ENCODE measurements at places on chromosomes 4 and X.

DNA sequence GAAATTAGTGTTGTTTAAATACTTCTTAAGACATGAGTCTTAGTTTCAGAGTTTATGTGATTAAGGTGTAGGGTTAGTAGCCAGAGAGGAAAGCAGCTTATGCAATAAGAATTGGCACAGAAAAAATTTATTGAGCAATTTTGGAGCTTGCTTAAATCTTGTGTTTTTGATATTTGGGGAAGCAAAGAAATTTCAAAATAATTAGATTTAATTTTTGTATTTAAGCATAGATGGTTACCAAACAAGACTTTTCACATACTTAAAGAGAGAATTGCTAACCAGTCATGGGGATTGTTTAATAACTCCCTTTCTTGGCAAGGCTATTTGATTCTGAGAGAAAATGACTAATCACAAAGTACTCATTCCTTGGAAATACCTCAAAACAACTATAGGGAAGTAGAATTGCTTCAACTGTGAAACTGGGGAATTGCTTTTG lies 202.0 kb upstream of the GRID2 start:
- no peak for DNase-seq

- DNase-seq = no peak
Observed at GRCh38 chr4:128832243-128832625, 22.7 kb downstream of the JADE1 start.

DNA sequence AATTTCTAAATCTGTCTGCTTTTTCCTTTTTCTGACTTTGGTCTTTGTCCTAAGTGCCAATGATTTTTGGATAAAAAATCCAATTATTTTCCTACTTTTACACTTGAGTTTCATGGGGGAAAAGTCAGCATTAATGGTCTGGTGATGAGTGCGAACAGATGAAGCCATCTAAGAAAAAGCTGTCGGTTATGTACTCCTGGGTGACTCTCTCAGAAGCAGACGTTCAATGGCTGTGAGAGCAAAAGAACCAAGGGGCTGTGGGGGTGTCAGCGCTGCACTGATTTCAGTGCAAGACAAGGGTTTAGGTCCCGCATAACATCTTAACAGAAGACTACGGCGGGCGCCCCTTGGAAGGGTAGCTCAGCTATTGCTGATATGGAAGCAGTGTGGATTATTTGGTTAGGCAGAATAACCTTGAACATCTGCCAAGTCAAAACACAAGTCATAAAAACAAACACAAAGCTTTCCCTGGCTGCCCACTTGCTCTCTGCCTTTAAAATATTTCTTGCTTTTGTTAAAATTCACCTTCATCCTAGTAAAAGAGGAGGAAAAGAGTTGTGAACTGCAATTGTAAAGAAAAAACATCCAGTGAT lies 240.5 kb downstream of the MAML3 start:
- no peak for DNase-seq

DNA sequence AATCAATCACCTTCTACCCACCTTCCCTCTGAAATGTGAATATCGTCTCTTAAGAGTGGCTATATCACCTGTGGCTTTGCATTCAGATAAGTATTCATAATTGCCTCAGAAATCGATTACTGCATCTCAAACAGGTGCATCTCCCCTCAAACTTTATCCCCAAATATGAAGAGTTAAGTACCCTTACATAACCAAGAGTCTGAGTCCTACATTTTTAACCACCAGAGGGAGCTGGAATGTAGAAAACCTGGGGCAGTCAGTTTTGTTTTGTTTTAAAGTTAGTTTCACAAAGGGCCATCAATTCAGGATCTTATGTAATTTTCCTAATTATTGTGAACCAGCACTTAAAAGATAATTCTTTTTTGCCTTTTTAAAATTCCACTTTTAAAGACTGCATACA lies 5.7 kb downstream of the TCEANC start:
- no peak for DNase-seq

GRCh38 chrX:139077281-139078250 lies 366.0 kb upstream of the FGF13 start:
- no peak for DNase-seq
